ENCODE measurements at places on chromosomes 6 and 20.

GRCh38 chr20:6705106-6705766, 62.2 kb upstream of the BMP2 start:
- no peak for DNase-seq

DNA sequence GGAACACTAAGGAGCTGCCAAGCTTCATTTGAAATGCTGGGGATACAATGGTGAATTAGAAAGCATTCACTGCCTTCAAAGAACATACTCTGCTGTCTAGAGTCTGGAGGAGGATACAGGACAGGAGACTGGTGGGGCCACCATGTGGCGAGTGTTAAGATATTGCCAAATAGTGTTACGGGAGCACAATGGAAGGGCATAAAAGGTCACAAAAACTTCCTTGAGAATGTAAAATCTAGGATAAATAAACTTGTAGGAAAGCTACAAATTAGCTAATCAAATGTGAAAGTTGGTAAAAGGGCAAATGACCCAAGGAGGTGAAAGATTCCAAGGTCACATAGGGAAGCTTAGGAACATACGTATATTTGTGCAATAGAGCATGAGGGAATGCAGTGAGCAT, 271.7 kb downstream of the RFPL4B start:
- DNase-seq = no peak

DNA sequence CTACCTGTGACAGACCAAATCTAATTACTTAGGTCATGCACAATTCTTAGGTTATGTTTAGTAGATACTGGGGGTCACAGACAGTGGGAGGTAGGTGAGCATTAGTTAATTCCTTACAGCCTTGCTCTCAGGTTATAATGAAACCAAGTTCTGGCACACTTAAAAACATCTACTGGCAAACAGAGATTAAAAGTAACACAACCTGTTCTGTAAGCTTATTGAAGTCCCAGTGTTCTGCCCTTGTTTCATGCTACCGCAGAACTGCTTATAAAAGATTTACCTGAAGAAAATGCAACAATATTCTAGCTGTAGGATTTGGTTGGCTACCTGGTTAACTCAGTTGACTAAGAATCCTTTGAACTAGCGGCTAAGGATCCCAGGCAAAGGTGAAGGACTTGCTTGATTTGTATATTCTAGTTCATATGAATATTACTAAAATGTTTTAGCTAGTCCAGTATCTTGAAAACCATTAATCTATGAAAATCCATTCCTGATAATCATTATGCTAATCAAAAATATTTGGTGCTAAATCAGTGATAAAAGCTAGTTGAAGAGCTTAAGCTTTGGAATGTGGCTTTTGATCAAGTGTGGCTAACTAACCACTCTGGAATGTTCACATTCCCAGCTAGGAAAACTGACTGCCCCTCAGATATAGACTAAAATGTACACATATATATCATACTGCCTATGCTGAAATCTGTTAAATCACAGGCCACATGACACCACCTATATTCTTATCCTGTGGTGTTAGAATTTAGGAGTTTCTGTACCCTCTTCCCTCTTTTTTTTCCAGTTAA, 7.2 kb downstream of the PEX3 start:
- no peak for DNase-seq

DNA sequence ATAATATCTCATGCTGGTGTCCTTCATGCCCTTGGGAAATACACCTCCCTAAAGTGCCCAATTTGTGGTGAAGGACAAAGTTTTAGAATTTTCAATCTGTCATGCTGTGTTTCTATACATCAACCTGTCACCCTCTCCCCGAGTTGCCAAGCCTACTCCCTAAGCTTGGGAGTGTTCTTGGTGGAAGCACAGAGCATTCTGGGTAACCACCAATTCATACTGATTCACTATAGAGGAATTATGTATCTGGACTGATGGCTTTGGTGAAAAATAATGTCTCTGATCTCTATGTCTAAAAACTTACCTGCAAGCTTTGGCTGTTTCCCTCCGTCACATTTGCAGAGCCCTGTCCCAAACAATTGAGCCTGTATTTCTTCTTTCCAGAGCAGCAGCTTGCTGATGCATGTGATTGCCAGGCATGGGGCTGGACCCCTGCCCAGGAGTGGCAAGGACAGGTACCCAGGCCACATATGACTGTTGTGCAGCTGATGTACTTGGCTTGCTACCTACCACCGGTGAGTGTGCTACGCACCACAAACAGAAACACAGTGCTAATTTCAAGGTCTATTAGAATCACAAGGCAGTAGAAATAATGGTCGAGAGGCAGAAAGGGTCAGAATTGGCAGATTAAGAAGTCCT, 202.8 kb upstream of the CITED2 start:
- no peak for DNase-seq

GRCh38 chr6:34523441-34524206, 32.5 kb downstream of the SPDEF start:
- no peak for DNase-seq

GRCh38 chr6:16637635-16638034, 123.6 kb downstream of the ATXN1 start:
- DNase-seq = no peak

GRCh38 chr6:149233056-149233715, 84.3 kb upstream of the TAB2 start:
- DNase-seq = no peak

- no peak for DNase-seq
These were observed 20.8 kb downstream of the SRC start for GRCh38 chr20:37366743-37367142.

DNA sequence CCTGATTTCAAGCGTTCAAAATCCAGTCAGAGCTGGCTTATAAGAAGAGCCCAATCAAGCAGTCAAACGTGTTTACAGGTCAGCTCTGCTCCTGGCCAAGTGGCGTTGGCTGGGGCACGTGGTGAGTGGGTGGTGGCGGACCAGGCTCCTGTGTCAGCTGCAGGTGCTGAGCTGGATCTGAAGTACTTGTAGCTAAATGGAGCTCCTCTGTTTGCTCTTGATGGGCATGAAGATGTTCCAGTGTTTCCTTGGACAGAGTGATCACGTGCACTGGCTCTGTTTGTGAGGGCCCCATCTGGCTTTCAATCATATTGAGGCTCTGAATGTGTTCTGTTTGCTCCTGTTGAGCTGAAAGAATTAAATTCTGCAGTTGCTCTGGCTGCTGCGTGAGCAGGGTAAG, 10.2 kb upstream of the MICAL1 start:
- no peak for DNase-seq

DNA sequence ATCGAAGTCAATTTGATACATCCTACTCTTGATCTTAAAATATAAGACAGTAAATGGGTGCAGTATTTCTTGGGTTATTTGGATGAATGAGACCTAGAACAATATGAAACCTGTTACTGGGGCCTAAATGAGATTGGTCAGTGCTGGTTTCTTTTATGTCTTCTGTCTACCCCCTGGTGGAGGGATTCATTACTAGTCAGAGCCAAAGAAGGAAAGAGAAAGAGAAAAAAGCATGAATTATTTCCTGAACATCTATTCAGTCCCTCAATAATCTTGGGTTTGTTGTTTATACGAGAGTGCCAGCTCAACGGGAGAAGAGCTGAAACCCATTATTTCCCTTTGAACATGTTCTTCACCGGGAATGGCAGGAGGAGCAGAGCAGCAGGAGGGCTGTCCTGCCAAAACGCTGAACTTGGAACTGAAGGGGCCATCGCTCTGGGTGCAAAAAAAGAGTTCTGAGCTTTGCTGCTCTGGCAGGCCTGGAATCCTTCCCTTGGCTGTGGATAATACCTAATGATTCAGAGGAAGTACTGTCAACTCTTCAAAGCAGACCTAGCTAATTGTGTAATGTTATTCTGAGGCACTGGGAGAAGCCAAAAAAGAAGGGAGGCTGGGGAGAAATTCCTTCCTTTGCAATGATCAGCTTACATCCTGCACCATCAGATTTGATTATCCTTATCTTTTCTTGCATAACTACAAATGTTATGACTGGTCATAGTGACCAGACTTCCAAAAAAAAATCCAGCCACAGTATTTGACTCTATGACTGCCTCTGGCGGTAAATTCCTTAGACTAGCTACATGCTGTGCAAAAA, 72.0 kb downstream of the BLOC1S5 start:
- no peak for DNase-seq

GRCh38 chr6:1946583-1946982, 298.8 kb downstream of the GMDS start:
- no peak for DNase-seq

DNA sequence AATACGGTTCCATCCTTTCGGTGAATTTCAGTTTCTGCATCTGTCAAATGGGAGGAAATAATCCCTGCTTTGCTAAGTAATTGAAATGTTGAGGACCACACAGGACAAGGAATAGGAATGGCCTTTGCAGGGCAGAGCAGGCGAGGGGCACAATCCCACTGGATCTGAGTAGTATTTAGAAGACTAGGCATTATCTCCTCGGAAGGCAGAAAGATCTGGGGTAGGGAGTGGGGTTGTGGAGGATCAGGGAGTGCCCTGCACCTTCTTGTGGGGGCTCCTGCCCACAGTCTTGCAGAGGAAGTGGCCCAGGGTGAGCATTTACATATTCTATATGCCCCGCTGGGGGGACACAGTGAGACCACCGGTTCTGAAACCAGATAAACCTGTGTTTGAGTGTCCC, 87.1 kb upstream of the SIRPA start:
- no peak for DNase-seq

- DNase-seq = no peak
These were observed 182.5 kb downstream of the CDC5L start for GRCh38 chr6:44569931-44570385.

- DNase-seq = no peak
These were observed 19.7 kb downstream of the VAPB start for GRCh38 chr20:58408603-58409246.

DNA sequence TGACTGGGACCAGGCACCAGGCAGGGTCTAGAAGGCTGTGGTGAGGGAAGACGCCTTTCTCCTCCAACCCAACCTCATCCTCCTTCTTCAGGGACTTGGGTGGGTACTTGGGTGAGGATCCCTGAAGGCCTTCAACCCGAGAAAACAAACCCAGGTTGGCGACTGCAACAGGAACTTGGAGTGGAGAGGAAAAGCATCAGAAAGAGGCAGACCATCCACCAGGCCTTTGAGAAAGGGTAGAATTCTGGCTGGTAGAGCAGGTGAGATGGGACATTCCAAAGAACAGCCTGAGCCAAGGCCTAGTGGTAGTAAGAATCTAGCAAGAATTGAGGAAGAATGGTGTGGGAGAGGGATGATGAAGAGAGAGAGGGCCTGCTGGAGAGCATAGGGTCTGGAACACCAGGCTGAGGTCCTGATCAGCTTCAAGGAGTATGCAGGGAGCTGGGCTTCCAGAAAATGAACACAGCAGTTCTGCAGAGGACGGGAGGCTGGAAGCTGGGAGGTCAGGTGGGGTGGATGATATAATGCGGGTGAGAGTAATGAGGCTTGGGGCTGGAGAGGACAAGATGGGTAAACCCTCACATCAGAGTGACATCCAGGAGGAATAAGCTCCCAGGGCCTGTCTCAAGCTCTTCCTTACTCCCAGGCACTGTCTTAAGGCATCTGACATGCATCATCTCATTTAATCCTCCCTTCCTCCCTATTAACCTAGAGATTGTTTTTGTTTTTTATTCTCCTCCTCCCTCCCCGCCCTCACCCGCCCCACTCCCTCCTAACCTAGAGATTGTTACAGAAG, 45.2 kb upstream of the TTPAL start:
- no peak for DNase-seq

GRCh38 chr6:169073311-169073710, 180.3 kb downstream of the THBS2 start:
- no peak for DNase-seq

- no peak for DNase-seq
These were observed 15.0 kb downstream of the NANP start for GRCh38 chr20:25608774-25609173.

GRCh38 chr6:74755196-74755595, 450.7 kb downstream of the COL12A1 start:
- no peak for DNase-seq

DNA sequence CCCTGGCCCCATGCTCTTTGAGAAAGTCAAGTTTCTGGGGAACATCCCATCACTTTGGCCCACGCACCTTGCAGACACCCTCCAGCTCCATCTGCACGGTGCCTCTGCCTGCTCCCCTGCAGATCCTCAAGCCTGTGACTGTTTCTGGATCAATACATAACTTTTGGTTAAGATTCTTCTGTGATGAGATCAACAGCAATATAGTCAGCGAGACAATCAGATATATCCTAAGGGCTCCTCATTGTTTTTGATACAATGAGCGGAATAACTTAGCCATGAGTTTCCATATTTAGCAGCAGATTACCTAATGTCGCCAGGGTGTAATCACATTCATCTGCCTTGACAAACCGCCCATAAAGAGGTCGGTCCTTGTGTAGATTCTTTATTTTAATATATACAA, 109.3 kb upstream of the MTHFD1L start:
- no peak for DNase-seq

- no peak for DNase-seq
These were observed 20.0 kb upstream of the IL22RA2 start for GRCh38 chr6:137193256-137194070.

GRCh38 chr6:11824986-11825385, 46.4 kb upstream of the ADTRP start:
- DNase-seq = no peak

Data from stimulated activated CD8-positive, alpha-beta memory T cell treated with anti-CD3 and anti-CD28 coated beads, Interleukin-7, amount 100 ng/mL, for 4 hours (primary cell).